Stimulated activated CD4-positive, alpha-beta T cell treated with anti-CD3 and anti-CD28 coated beads, Interleukin-1b, Interleukin-23, amount 100 ng/mL, for 1 hour (primary cell): ENCODE measurements at places on chromosomes 4 and X.

DNA sequence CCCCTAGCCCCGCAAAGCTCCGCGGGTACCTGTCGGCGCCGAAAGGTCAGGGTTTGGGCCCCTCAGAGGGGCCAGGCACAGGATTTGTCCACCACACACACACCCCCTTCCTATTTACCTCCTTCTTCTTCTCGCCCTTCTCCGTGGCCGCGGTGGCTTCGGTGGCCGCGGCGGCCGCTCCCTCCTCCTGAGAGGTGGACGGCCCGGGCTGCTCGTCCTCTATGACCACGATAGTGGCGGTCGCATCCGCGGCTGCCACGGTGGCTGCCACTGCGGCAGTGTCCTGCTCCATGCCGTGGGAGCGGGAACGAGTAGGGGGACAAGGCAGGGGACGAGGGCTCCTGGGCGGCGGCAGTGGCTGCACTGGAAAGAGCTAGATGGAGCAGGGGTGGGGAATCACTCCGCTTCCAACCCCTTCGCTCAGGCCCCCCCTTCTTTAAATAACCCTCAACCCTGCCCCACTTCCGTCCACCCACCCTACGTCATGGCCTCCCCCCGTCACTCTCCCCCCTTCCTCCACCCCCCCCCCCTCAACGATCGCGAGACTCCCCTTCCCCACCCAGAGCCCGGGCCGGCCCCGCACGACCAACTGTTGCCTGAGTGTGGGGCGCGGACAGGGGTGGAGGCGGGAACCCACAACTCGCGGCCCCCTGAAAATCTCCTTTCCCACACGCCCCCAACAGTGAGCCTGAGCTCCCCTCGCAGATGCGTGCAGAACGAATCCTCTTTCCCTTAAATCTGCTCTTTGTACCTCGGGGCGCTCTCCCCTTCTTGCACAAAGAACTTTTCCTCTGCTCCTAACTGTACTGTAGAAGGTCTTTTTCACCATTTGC is at the start of gene SMARCA1:
TSS of gene SMARCA1 (minus strand) at position 412 of the 833 bp plus-strand sequence. CDS start at position 292, 120 bp downstream.
- DNase-seq, result no peak

DNA sequence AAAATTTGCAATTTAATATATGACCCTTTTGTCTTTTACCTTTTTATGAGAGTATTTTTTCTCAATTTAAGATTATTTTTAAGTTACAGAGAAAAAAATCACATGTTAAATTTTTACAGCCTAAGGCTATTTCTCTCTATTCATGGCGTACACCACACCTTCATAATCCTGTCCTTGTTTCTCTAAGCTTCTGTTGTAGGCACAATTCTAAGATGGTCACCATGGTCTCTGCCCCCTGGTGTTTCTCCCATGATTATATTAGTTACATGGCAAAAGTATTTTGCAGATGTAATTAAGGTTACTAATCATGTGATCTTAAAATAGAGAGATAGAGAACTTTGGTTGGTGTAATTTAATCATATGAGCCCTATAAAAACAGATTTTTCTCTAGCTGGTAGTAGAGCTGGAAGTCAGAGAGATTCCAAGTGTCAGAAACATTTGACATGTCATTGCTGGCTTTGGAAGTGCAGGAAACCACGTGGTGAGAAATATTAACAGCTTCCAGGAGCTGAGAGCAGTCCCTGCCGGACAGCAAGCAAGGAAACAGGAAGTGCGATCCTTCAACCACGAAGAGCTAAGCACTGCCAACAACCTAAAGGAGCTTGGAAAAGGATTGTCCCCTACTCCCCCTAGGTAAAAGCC is 89.8 kb downstream of the EIF4E start:
- DNase-seq, result no peak

GRCh38 chrX:16239211-16239610 is 71.9 kb downstream of the MAGEB17 start:
- no peak for DNase-seq

DNA sequence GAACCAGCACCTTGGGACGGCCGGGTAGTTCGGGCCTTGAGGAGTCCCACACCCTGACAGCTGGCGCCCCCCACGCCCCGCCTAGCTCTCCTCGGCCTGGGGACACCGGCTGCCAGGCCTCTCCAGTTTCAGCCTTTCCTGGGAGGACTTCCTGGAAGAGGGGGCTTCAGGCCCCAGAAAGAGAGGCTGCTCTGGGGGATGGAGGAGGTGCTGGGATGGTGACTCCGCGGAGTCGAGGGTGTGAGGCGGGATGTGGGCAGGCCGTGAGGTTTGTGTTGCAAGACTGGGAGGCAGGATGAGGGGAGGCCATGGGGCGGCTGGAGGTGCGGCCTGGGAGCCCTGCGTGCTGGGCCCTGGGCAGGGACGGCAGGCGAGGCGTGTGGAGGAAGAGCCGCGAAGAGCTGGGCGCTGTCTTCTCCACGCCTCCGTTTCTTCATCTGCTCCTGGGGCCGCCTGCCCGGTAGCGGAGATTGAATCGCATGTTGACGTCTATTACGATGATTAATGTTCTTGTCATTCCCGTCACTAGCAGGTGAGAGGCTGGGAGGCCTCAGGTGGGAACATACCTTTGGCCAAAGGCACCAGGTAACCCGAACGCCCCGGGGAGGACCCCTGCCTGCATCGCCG is 918 bp upstream of the FGFRL1 start:
- peak; percentile 21 for DNase-seq

- DNase-seq, result no peak
These were observed 10.3 kb downstream of the LAP3 start for GRCh38 chr4:17587094-17587822.

DNA sequence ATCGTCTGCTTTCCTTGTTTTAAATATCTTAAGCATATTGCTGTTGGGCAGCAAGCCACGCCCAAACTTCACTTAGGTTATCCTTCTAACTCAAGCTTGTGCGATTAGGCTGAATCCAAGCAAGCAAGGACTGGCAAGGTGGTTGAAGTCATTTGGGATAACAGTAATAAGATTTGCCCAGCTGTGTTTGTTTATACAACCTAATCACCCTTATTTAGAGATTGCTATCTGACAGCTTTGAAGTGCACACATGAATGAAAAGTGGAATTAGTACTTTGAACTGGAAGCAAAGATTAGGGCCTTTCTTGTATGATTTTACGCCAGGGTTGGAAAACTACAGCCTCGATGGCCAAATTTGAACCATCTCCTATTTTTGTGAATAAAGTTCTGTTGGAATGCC is 182.1 kb downstream of the ASB9 start:
- no peak for DNase-seq
